Stomach (tissue), 19 donors: ENCODE measurements at places on chromosomes 1 and 21.

DNA sequence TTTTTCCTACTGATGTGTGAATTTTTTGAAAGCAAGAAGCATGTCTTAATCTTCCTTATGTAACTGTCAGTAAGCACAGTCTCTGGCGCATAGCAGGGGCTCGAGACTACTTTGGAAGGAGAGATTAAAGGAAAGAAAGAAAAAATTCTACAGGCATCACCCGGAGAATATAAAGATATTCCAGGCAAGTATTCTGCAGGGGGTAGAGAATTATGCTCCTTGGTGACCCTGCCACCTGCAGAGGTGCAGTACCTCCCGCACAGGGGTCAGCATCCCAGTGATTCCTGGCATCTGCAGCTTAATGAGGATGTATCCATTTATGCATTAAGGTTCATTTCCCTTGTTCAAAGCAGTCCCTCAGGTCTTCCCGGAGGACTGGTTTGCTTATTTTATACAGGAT, 87.6 kb upstream of the WLS start:
- DNase-seq = no peak
- no peak overlapping the region for H3K4me3 ChIP-seq

GRCh38 chr1:50699795-50700194, 260.3 kb downstream of the FAF1 start:
- no peak overlapping the region for H3K4me3 ChIP-seq
- no peaks in the 10 kb centered on the region for H3K27me3 ChIP-seq
- no peak overlapping the region for H3K27ac ChIP-seq
- no peaks in the 10 kb centered on the region for H3K36me3 ChIP-seq
- DNase-seq = no peak

GRCh38 chr1:31161571-31161970, 78.1 kb downstream of the NKAIN1 start:
- no peak overlapping the region for H3K27ac ChIP-seq
- H3K36me3 ChIP-seq = no peaks in the 10 kb centered on the region
- H3K4me1 ChIP-seq = no peaks in the 10 kb centered on the region

DNA sequence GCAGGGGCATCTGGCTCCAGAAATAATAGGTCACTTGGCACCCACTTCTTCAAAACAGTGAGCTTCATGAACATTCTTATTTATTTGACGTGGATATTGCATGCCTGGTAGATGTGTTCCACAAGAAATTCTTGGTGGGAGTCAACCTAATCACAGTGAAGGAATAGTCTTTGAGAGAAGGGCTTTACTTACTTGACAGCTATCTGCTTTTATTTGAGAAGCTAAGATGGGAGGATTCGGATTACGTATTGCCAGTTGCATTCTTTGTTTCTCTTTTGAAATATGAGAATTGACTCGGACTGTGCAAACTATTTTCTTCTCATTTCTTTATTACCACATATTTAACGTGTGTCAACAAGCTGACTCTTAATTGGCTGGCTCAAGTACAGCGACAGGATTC, 117.2 kb downstream of the FASLG start:
- H3K36me3 ChIP-seq = no peaks in the 10 kb centered on the region
- H3K4me3 ChIP-seq = no peak overlapping the region
- no peak overlapping the region for H3K27ac ChIP-seq

DNA sequence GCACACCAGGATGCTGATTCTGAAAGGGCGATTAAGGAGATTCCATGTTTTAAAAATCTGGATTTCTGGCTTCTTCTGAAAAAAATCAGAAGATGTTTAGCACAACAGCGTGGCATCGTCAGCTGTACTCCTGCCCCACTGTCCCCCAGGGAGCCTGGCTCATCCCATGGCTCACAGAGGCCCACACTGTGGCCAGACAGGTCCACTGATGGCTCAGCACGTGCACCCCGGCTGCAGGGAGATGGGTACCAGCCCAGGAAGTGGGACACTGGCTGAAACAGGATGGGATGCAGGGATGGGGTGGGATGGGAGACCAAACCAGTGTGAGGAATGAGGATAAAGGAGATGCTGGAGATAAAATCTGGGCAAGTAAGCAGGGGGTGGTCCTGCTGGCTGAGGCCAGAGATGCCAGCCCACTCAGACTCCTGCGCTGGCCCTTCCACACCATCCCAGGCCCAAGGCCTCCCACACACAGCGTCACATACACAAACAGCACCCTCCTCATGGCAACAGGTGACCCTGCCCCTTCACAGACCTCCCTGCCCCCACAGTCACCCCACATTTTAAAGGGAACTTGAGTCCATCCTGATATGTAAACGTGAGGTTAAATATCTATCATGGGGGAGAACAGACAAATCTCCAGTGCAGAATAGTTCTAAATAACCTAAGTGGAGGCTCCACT, 23.9 kb upstream of the SAMD11 start:
- H3K4me1 ChIP-seq = peaks cover 3% of the 10 kb centered on the region
- DNase-seq = no peak
- no peak overlapping the region for H3K27ac ChIP-seq
- H3K36me3 ChIP-seq = no peaks in the 10 kb centered on the region
- no peak overlapping the region for H3K4me3 ChIP-seq
